ENCODE measurements at places on chromosomes 1 and 21.
A peak's percentile ranks its signal among the peaks of the same experiment; 100 is the strongest.

GRCh38 chr1:166064951-166065350, 101.8 kb downstream of the FAM78B start:
- DNase-seq = no peak

DNA sequence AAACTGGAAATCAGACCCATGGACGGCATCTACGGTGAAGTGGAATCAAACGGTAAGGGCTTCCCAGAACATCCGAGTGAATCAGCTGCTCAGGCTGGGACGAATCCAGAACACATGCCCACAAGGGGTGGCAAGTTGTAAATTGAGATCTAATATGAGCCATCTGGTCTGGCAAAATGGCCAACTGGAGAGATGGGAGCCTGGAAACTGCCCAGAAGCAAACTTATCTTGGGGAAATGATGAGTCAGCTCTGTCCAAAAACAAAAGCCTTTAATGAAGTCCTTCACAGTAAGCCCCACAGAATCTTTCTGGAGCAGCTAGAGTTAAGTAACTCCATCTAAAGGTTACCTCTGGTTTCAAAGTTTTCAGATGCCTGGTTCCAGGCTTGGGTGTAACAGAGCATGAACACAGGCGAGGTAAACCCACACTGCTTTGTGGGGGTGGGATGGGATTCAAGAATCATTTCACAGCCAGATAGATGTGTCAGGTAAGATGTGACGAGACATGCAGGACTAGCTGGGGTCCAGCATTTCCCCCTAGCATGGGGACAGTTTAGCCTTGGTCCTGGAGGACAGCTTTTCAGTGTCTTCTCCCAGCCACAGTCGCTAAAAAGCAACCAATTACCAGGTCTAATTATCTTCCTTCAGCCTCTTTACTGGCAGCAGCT, 10.5 kb upstream of the SRP9 start:
- peak; percentile 76 for DNase-seq

- no peak for DNase-seq
Observed at GRCh38 chr1:30322859-30323257, 400.5 kb downstream of the MATN1 start.

- DNase-seq = no peak
Observed at GRCh38 chr21:40685141-40685540, 161.8 kb downstream of the DSCAM start.

DNA sequence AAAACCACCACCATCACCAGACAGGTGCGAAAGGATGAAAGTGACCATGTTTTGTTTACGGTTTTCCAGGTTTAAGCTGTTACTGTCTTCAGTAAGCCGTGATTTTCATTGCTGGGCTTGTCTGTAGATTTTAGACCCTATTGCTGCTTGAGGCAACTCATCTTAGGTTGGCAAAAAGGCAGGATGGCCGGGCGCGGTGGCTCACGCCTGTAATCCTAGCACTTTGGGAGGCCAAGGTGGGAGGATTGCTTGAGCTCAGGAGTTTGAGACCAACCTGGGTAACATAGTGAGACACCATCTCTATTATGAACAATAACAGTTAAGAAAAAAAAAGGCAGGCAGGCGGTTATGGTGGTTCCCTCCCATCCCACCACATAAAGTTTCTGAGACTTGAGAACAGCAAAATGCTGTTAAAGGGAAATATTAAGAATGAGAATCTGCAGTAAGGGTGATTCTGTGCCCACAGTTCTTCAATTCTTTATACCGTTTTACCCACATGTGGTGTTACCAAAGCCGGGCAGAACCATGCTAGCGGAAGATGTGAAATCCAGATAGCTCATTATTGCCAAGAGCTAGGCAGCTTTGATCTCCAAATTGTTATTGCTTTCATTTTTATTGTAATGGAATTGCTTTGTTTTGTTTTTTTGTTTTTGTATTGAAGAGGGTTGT, 34.5 kb upstream of the TDRD10 start:
- DNase-seq = no peak

- no peak for DNase-seq
Observed at GRCh38 chr1:209609041-209609790, 25.7 kb downstream of the CAMK1G start.

Measured in NCI-H1436 treated with DMSO at 0.1 percent for 48 hours (cell line).